NCI-H460 (cell line): ENCODE measurements at places on chromosomes 1 and 21. TPM values are rescaled to one million over a fixed set of nuclear protein-coding genes. Genes with fewer than 3 reads are reported as not detected.

FNDC5 gene
- 0.59 TPM in 1 of 2 replicates, not detected in the other for total RNA-seq

CYP4B1 gene
- total RNA-seq: not detected in 2 replicates

PAX7 gene
- total RNA-seq: 0.98 and 1.4 TPM in 2 replicates

OR2AK2 gene
- total RNA-seq: not detected in 2 replicates

FCRL2 gene
- not detected in 2 replicates for total RNA-seq

PTGFR gene
- total RNA-seq: 0.12 and 0.17 TPM in 2 replicates

NUF2 gene
- 60.3 and 64.1 TPM in 2 replicates for total RNA-seq

BACE2 gene
- 131 and 145 TPM in 2 replicates for total RNA-seq

LDLRAD1 gene
- 0.52 TPM in 1 of 2 replicates, not detected in the other for total RNA-seq

PERM1 gene
- total RNA-seq: not detected in 2 replicates

UTP25 gene
- total RNA-seq: 28.8 and 29.2 TPM in 2 replicates

FMO4 gene
- 0.89 and 1.1 TPM in 2 replicates for total RNA-seq

DNA sequence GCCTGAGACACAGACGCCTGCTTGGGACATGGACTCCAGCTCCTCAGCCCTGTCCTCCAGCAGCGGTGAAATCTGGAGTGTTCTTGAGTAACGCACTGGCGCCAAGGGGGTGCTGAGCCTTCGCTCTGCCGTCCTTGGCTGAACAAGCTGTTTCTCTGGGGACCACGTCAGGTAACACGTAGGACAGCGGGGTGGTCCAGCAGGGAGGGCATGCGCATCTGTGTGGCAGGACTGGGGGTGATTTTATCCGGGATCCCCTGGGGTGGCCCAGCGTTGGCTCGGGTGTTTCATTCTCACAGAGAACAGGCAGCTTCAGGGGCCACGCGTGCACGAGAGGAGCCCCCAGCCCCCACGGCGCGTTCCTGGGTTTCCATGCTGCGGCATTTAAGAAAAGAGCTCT is 61.2 kb downstream of the AGPAT3 start:
- DNase-seq: no peak

GRCh38 chr1:88168126-88168525 is 515.9 kb upstream of the PKN2 start:
- DNase-seq: no peak

- DNase-seq: no peak
These were observed 163.6 kb upstream of the HP1BP3 start for GRCh38 chr1:20950679-20951078.

DNA sequence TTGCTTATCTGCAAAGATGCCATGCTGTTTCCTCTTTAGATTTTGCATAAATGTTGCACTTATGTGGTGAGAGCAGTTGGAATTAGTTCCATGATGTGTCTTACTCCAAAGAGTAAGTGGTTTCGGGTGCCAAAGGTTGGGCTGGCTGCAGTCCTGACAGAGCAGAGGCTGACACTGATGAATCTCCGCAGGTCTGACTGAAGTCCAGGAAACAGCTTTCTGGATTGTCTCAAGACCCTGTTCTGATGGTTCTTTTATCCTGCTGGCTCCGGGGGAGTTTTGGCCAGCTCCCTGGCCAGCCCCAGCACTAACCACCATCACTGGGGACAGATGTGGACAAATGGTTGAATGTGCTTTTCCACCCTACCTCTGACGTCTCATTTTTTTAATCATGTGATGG is 207.2 kb upstream of the KIAA0040 start:
- no peak for DNase-seq

DNA sequence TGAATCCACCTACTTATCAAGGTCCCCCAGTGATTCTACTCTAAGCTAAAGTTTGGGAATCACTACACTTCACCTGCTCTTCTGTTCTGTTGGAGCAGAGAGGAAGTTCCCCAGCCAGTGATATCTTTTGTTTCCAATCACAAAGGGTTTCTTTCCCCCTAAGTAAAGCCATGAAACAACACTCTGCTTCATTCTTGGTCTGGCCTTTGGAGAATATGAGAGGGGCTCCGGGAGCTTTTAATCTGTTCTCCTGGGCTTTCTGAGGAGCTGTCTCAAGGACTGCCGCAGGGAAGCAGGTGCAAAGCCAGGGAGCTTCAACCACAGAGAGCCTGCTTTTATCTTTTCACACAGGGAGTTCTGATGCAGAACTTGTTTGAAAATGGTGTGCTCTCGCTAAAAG is 10.1 kb upstream of the SLAMF9 start:
- no peak for DNase-seq

- no peak for DNase-seq
These were observed 2.8 kb upstream of the STMN1 start for GRCh38 chr1:25909040-25909439.

- peak; percentile 68 for DNase-seq
These were observed 86.8 kb upstream of the CD34 start for GRCh38 chr1:207997486-207998268.

- no peak for DNase-seq
These were observed 58.6 kb downstream of the ZNF644 start for GRCh38 chr1:90963236-90963635.

DNA sequence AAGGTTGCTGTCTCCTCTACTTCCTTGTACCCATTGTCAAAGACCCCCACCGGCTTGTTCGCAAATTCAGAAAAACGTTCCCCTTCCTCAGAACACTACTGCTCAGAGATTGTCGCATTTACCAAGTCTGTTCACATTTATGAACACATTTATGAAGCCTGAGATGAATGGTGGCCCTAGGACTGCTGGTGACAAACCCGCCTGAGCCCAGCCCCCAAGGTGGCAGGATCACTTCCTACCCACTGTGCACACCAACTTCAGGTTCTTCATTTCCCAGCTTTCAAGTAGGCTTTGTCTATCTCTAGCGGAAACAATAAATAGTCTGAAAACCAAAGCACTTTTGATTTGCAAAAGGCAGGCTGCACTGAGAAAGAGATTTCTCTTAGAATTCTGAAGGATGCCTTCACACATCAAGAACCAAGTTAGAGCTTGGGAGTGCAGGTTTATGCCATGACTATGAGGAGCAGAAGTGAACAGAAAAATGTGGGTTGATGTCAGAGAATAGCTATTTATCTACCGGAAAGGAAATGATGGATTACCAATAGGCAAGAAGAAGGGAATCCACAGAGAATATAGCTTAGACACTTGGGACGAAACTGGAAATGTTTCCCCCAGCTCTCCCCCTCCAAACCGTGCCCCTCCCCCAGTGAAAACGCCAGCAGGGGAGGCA is 200.5 kb downstream of the TOMM20 start:
- DNase-seq: no peak

DNA sequence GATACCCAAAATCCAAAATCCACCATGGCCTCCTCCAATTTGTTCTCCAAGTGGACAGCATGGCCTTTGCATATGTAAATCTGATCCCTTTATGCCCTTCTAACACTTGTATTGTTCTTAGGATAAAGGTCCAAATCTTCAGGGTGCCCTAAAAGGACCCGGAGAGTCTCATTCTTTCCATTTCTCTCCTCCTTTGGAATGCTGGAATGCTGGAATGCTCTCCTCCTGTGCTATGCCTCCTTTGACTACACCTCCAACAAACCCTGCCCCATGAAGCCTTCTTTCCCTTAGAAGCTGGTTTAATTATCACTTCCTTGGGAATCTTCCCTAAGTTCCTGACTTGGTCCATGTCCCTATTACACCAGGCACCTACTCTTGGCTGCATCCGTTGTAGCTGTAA is 484.8 kb upstream of the RUNX1 start:
- DNase-seq: no peak

- DNase-seq: no peak
These were observed 231.8 kb downstream of the KCNH1 start for GRCh38 chr1:210901981-210902770.

DNA sequence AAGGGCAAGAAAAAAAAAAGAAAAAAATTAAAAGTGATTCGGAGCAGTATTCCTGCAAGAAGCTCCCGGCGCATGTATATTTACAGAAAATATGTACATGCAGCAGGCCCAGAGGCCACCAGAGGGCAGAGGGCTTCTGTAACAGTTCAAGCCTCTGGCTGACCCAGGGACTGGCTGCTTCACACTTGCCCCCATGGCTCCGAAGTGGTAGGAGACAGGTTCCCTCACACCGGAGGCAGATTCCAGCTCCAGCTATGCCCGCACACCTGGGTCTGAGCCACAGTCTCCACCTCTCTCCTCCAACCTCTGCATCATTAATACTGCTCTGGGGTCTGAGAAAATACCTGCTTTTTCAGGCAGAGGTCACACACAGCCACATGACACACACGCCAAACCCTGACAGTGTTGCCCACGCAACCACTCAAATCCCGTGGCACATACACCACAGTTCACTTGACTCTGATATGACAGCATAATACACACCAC is 2.2 kb upstream of the ARHGAP30 start:
- DNase-seq: peak; percentile 44

DNA sequence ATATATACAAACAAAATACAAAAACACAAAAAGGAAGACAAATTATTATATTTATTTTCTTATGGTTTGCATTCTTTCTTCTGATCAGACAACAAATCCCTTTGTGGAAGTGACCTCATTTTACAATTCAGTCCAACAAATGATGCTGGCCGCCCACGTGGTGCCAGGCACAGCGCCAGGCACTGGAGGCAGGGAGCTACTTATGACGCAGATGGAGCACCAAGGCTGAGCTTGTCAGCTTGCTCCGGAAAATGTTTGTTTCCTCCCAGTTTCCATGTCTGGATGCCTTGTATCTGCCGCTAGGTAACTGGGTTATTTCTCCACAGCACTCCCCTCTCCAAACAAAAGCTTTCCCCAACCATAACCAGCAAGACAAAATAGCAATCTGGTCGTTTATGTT is 30.7 kb upstream of the CD34 start:
- no peak for DNase-seq

- no peak for DNase-seq
These were observed 2.2 kb downstream of the SH3BP5L start for GRCh38 chr1:248823517-248824001.

GRCh38 chr1:164719676-164720439 is 160.9 kb downstream of the PBX1 start:
- no peak for DNase-seq

DNA sequence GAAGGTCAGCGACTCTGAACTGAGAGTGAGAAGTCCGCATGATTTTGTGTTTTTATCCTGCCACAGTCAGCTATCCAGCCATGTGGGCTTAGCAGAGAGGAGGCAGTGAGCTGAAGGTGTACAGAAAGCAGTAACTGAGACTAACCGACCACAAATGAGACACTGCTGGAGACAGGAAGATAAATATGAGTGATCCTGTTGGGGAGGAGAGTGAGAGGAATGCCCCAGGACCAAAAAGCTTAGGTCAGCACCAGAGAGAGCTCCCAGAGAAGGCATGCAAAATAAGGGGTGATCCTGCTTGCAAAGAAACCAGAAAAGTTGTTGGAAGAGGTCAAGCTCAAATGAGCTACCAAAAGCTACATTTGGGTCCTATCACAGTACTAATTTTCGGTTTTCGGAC is 63.7 kb downstream of the HLCS start:
- no peak for DNase-seq

GRCh38 chr1:206442101-206442500 is 28.2 kb upstream of the IKBKE start:
- no peak for DNase-seq

- DNase-seq: no peak
These were observed 118.5 kb downstream of the EIF4G3 start for GRCh38 chr1:21058035-21058793.

DNA sequence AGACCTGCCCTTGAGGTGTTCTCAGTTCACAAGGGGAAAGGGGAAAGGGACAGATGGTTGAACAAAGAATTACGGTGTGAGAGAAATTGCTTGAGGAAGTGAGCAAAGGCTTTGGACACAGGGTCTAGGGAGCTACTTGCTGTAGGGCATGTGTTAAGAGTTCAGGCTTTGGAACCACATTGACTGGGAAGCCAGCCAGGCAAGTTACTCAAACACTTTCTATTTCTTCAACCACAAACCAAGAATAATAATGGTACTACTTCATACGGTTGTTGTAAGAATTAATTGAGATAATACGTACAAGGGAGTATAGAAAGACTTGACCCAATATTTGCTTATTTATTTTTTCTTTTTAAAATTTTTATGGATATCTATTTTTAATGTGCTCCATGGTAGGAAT is 26.6 kb downstream of the AK4 start:
- no peak for DNase-seq

DNA sequence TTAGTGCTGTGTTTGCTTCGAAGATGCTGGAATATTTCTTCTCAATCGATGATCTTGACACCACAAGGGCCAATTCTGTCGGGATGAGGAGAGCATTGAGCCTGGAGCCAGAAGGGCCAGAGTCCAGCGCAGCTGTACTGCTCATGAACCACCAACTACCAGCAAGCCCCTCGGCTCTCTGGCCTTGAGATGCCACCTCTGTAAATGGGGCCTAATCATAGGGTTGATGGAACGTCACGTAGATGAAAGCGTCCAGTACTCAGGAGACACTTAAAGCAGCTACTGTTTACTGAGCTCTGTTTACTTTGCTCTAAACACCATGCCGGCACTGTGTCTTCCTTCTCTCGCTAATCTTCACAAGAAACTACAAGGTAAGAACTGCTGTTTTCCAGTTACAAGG is 26.3 kb downstream of the CCDC185 start:
- DNase-seq: no peak

- DNase-seq: no peak
These were observed 4.5 kb downstream of the EFNA3 start for GRCh38 chr1:155083052-155083541.

DNA sequence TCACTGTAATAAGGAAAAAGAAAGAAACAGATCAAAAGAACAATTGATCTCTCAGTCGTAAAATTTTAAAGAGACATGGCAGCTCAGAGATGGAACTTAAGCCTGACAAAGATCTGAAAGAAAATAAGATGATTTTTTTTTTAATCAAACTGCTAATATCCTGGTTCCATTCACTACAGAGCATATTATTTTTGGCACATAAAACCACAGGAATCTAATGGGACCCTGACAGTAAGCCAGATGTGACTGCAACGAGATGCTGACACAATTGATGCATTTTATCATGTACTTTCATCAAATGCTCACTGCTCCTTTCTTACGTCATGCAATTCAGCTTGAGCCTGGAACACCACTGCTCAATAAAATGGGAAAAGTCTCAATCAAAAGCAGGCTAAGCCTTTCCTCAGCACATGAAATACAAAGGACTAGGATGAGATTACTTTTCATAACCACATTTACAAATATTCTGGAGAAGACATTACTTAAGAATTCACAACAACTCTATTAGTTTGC is 16.6 kb downstream of the GPATCH2 start:
- no peak for DNase-seq

DNA sequence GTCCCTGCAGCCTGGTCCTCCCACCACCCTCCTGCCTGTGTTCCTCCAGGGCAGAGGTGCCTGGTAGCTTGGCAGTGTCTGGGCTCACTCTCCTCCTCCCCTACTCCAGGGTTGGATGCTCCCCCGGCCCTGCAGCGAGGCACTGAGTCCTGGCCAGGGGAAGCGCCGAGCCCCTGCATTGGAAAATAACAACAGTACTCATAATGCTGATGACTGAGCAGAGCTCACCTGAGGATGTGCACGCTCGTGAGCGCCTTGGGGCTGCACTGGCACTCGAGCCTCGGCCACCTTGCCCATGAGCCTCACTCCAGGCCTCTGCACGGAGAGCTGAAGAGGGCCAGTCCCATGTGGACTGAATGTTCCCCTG is 6.0 kb upstream of the ACTRT2 start:
- no peak for DNase-seq
